ENCODE measurements at places on chromosomes 7 and 10. TPM values are rescaled to one million over a fixed set of nuclear protein-coding genes. Genes with fewer than 3 reads are reported as not detected.

HOXA1 gene
- 0.14 TPM for total RNA-seq

IDE gene
- 15.2 TPM for total RNA-seq

KCNIP2 gene
- total RNA-seq, result 0.77 TPM

ASNS gene
- 19.5 TPM for total RNA-seq

NEURL1 gene
- total RNA-seq, result 1.1 TPM

OPALIN gene
- not detected for total RNA-seq

ZCCHC24 gene
- 0.85 TPM for total RNA-seq

SLC25A13 gene
- total RNA-seq, result 13.5 TPM

BAIAP2L1 gene
- 0.33 TPM for total RNA-seq

INSYN2A gene
- total RNA-seq, result not detected

DNA sequence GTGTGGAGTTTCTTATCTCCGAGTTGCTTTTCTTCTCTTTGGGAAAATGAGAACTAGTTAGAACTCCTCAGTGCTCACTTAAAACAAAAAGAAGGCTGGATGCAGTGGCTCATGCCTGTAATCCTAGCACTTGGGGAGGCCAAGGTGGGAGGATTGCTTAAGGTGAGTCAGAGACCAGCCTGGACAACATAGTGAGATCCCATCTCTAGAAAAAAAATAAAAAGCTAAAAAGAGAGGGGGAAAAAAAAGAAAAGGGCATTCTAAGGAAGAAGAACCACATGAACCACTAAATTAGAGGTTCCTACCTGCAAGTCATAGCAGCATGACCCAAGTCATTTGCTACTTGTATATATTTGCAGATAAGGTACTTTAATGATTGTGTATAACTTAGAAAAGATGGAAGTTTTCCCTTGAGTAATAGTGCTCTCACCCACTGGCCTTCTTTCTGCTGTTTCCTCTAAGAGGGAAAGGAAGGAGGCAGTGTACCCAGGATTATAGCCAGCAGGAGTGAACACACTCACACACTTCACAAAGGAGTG, 87.8 kb downstream of the CCDC71L start:
- no peak for DNase-seq

- no peak for DNase-seq
Observed at GRCh38 chr10:95559471-95559870, 1.7 kb downstream of the SORBS1 start.

GRCh38 chr10:3485057-3485686, 299.8 kb downstream of the KLF6 start:
- DNase-seq, result no peak

DNA sequence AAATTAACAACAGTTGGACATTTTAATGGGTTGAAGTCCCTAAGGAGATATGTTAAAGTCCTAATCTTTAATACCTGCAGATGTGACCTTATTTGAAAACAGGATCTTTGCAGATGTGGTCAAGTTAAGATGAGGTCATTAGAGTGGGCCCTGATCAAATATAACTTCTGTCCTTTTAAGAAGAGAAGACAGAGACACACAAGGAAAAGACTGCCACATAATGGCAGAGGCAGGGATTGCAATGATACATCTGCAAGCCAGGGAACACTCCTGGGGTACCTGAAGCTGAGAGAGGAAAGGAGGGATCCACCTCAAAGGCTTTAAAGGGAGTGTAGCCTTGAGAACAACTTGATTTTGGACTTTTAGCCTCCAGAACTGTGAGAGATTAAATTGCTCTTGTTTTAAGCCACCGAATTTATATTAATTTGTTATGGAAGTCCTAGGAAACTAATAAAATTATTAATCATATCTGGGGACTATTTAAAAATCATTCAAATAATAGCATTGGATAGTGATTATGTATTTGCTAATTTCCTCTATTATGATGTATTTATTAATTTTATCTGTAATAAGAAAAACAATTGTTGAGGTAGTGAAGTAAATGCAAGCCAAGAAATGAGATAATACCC, 700.0 kb upstream of the PCDH15 start:
- no peak for DNase-seq

DNA sequence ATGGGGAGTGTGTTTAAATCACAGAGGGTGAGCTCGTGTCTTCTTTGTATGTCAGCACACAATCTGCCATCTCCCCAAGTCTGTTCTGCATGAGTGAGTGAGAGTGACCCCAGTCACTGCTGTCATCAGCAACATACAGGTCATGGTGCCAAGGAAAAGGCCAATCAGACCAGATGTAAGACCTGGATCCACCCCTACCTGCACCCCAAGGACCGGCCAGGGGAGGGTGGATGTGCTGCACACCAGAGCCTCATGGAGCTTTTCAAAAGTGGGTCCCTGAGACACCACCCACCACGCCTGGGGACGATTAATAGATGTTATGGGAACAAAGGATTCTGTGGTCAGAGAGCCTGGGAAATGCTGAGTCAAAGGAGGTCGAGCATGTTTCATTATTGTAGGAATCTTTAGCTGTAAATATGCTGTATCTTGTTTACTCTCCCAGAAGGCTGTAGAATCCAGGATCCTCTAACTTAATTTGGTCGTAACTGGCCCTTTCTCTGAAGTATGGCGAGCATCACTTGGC, 420.5 kb downstream of the RPS24 start:
- no peak for DNase-seq

DNA sequence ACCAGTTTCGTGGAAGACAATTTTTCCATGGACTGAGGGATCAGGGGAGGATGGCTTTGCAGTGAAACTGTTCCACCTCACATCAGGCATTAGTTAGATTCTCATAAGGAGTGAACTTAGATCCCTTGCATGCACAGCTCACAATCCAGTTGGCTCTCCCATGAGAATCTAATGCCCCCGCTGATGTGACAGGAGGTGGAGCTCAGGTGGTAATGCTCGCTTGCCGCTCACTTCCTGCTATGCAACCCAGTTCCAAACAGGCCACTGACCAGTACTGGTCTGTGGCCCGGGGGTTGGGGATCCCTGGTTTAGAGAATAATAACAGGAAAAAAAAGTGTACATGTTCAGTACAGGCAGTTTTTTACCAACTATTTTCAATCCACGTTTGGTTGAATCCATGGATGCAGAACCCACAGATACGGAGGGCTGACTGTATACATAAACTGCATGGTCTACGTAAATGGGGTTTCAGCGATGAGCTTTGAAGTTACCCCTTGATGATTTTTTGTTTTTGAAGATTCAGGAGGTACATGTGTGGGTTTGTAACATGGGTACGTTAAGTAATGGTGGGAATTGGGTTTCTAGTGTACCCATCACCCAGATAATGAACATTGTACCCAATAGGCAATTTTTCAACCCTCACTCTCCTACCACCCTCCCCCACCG, 24.5 kb downstream of the OGDH start:
- DNase-seq, result no peak

GRCh38 chr10:95963202-95963990, 55.6 kb downstream of the CC2D2B start:
- no peak for DNase-seq

DNA sequence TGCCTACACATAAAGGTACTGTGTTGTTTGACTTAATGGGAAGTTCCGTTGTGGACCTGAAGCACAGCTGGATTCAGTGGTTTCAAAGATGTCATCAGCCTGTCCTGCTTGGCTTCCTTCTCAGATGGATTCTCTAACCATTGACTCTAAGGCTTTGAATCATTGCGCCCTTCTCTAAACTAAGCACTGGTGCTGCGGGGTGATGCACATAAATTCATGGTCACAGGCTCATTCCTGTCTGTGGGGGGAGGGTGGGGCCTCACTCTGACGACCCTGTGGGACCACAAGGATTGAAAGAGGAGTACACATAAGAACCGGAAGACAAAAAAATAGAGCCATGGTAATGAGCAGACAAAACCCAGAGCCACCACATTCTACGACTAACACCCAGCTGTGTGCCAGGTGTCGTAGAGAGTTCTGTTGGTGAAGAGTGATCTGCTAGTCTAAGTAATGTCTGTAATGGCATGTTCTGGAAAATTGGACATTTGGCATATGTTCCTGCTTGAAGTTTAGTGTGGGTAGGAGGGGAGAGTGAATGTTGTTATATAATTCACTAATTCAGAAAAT, 97.3 kb upstream of the YAE1 start:
- no peak for DNase-seq

DNA sequence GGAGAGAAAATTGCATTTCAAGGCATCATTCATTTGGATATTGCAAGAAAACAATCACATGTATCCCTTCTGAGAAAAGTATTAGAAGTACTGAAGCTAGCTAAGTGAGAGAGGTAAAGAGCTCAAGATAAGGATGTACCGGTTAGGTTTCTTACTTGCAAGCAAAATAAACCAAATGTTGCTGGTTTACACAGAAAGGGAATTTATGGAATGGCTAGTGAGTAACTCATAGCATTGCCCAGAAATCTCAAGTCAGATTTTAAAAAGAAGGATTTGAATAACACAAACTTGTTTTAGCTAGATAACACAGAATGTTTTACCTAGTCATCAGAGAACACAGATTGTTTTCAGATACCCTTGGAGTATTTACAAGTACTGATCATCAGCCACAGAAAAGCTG, 30.6 kb downstream of the KLHL7 start:
- no peak for DNase-seq

GRCh38 chr10:118808601-118809356, 54.0 kb upstream of the CACUL1 start:
- DNase-seq, result no peak

- no peak for DNase-seq
Observed at GRCh38 chr10:87757685-87758084, 60.3 kb downstream of the ATAD1 start.

Measured in CD4-positive, alpha-beta T cell (primary cell).